Stimulated activated CD8-positive, alpha-beta memory T cell treated with anti-CD3 and anti-CD28 coated beads, Interleukin-4, amount 100 ng/mL, for 4 hours (primary cell): ENCODE measurements at places on chromosomes 13 and 19.

DNA sequence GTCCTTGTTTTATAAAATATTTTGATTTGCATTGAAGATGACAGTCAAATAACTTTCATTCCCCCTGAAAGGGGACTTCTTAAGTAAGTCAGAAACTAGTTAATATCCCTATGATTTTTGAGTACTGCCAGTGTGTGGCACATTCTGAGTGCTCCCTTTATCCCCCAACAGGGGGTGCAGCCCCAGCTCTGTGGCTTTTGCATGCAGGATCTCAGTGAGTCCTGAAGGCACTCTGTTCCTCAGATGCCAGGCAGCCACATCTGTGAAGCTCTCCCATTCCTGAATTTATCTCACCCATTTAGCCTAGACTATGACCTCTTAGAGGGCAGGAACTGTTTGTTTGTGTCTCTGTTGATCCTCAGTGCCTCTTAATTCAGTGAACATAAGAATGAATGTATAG is 123.1 kb downstream of the CDK8 start:
- DNase-seq, result no peak

DNA sequence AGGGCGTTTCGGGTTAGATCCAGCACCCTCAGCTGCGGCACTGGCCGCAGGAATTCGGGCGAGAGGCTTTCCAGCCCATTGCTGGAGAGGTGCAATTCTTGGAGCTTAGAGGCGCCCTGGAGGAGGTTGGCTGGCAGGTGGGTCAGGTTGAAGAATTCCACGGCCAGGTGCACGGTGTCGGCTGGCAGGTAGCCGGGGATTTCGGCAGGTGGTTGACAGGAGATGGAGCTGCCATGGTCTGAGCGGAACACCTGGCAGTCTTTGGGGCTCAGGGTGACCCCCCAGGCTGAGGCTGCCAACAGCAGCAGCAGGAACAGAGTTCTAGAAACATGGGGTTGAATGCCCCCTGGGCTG is 1.3 kb downstream of the LRG1 start:
- DNase-seq, result no peak

DNA sequence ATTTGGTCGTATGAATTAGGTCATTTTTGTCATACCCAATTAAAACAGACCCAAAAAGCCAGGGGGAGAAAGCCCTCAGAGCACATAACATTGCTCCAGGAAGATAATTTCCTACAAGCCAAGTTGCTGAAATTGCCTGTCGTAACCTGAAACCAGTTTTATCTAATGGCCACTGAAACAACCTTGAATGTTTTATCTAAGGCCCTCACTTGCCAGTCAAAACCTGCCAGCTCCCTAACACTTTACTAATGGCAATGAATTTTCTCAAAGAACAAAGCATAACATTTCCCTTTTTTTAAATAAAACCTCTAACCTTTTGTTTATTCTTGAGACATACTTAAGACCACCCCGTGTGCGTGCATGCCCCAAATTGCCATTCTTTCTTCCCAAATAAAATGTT is 496.2 kb upstream of the KLHL1 start:
- no peak for DNase-seq

DNA sequence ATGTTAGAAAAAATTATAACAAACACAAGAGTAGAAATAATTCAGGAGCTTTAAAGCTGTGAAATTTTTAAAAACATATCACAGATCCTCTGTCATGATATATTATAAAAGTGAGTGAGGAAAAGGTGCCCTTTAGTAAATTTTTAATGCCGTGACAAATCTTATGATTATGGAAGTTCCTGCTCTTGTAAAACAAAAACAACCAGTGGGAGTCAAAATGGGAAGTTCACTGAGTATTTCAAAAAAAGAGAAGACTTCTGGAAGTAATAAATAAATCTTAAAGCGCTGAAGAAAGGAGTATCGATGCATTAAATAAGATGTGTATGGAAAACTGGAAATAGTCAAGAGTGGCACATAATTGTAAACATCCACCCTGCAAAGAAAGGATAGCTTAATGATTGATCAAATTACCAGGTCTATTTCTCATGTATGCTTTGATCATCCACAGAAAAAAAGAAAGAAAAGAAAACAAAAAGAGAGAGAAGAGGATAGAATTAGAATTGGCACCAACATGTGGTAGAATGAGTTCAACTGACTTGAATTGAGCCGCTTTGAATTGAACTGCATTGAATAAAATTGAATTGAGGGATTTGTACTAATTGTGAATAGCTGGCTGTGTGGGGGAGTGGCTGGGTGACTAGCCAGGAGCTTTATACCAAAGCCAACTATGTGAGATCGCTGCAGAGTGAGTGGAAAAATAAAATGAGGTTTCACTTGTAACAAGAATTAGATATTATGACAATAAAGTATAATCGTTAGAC is 647.6 kb upstream of the SPRY2 start:
- no peak for DNase-seq
